ENCODE measurements at places on chromosomes 5 and 9.

DNA sequence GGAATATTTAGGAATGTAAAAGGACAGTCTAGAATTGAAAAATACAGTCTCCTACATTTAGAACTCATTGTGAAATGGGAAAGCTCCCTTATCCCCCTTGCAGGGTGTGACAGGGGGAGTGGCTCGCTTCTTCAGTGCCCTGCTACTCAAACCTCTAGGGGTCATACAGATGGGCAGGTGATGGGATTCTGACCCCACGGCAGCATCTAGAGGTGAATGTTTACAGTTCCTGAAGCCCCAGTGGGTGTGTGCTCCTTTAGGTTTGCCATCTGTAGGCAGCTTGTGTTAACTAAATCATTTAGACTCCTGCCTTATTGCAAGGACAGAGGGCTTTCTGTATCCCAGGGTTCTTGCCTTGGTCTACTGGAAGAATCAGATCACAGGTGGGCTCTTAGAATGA is 271.0 kb upstream of the MPDZ start:
- DNase-seq, result no peak

DNA sequence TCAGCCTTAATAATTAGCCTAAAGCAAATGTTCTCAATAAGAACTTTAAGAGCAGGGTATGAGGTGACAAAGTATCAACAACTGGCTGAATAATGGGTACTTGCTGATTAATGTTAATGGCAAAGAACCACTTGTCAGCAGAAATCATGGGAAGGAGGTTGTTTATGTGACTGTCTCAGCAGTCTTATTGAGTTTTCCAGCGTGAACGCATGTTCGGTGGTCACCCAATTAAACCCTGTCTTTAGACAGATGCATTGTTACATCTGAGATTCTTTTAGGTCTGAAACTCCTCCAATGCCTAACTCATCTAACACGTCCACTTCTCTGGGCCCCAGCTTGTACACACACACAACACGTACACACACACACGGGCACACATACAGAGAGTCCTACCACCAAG is 18.2 kb upstream of the TSSK1B start:
- no peak for DNase-seq

DNA sequence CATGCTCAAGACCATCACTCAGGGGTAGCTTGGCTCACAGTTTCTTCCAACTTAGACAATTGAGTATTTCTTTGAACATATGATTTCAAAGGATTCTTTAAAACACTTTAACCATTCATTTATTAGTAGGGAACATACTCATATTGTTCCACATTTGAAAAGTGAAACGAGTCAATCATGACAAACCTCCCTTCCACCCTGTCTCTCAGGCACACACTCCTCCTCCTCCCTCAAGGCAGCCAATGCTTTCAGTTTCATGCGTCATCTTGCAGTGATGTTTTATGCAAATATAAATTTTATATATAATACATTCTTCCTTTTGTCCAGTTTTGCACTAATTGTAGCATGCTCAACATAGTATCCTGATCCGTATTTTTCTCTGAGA is 126.0 kb upstream of the BOD1 start:
- DNase-seq, result no peak

- DNase-seq, result no peak
These were observed 239.2 kb upstream of the TRIM32 start for GRCh38 chr9:116447934-116448333.

GRCh38 chr9:107036367-107036766 is 173.4 kb downstream of the ZNF462 start:
- DNase-seq, result no peak

GRCh38 chr5:108707141-108707540 is 40.6 kb upstream of the FER start:
- no peak for DNase-seq

- DNase-seq, result no peak
These were observed 812 bp downstream of the CETN3 start for GRCh38 chr5:90408571-90409317.

GRCh38 chr9:107294756-107295155 is 11.7 kb downstream of the RAD23B start:
- DNase-seq, result no peak

GRCh38 chr5:95142145-95142544 is 142.7 kb downstream of the MCTP1 start:
- DNase-seq, result no peak

- DNase-seq, result no peak
These were observed 58.3 kb upstream of the WDR41 start for GRCh38 chr5:77550406-77550805.

- DNase-seq, result peak; percentile 46
These were observed 53.5 kb downstream of the PPP2R2B start for GRCh38 chr5:146825033-146825432.

- DNase-seq, result no peak
These were observed 263.9 kb upstream of the ATP10B start for GRCh38 chr5:161115941-161116340.

- DNase-seq, result peak; percentile 6
These were observed 652 bp upstream of the TMEM161B start for GRCh38 chr5:88269222-88269771.

GRCh38 chr5:31361234-31361633 is 167.7 kb downstream of the CDH6 start:
- DNase-seq, result no peak

DNA sequence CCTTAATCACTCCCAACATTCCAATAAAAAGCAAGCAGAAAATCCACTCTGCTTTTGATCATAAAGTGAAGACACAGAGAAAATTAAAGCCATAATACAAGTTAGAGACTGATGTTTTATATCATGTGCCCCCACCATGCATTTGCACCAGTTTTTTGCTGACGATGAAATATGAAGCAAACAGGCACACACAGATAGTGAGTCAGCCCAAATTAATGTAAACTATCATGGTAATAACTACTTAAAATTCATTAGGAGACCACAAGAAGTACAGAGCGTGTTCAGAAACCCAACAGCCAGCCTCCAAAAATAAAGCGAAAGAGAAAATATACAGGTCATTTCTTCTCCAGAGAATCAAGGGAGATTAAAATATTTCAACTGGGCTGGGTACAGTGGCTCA is 46.4 kb upstream of the KDM4C start:
- no peak for DNase-seq

DNA sequence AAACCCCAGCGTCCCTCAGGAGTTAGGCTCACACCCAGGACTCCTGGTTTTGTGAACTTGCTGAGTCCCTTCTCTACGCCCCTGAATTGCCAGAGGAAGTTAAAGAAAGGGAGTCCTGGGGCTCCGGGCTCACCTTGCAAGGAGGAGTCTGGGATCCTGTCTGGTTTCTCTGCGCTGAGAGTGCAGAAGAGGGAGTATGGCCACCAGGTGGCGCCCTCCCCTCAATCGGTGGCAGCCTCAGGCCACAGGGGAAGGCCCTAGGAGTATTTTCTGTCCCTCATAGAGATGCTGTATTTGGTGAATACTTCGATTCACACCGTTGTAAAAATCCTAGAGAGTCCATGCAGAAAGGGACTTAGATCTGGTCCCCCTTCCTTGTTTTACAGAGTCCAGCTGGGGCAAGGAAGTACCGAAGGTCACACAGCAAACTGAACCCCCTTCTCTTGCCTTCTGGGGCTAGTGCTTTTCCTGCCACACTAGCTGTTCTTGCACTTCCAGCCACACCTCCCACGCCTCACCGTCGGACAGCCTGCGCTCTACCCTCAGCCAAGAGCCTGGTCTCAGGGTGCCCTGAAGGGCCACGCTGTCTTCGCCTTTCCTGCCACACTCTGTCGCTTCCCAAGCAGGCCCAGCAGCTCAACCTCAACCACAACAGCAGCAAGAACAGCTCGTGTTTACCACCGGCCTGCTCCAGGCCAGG is 10.2 kb downstream of the HAND1 start:
- peak; percentile 69 for DNase-seq

DNA sequence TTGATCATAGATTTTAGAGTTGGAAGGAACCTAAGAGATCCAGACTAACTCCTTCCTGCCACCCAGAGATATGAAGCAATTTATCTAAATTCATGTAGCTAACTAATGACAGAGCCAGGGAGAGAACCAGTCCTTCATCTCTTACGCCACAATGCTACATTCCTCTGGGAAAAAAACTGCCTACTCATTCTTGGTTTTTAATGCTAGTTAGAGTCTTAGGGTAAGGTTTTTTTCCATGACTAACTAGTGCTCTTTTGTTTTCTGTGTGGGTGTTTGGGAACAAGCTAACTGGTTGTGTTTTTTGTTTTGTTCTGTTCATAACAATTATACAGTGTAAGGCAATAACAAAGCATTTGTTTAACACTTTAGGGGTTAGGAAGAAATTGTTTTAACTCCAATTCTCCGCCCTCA is 52.4 kb downstream of the SLC44A1 start:
- no peak for DNase-seq

- DNase-seq, result no peak
These were observed 66.5 kb downstream of the MSX2 start for GRCh38 chr5:174790906-174791305.

DNA sequence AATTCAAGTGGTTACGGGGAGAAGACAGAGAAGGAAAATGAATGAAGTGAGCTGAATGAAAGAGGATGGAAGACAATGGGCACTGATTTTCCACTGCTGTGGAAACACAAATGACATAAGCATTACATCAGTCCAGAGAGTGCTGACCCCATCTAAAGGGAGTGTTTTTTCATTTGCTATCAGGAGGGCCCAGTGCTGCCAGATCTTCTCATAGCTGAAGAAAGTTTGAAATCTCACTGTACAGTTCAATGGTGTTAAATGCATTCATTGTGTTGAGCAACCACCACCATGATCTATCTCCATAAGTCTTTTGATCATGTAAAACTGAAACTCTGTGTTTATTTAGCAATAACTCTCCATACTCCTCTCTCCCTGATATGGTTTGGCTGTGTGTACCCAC is 41.5 kb upstream of the STARD4 start:
- no peak for DNase-seq

DNA sequence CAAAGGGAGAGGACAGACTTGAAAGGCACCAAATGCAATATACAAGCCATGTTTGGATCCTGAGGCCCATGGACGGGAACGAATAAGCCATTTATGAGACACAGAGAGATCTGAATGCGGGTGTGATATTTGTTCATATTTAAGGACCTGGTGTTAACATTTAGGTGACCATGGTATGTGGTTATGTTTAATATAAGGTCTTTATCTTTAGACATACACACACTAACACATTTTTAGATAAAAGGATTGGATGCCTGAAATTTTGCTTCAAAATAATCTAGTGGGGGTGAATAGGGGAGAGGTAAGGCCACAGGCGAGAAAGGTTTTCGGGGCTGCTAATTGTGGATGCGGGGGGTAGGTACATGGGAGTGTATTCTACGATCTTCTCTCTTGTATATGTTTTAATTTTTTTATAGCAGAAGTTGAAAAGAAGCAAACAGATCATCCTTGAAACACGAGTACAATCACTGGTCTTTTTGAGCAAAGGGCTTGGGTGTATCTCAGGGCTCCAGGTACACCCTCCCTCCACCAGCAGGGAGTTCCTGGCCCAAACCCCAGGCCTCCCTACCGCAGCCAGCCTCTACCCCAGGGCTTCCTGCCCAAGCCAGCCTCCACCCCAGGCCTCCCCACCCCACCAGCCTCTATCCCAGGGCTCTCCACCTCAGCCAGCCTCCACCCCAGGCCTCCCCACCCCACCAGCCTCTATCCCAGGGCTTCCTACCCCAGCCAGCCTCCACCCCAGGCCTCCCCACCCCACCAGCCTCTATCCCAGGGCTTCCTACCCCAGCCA is 12.2 kb downstream of the AKNA start:
- no peak for DNase-seq

DNA sequence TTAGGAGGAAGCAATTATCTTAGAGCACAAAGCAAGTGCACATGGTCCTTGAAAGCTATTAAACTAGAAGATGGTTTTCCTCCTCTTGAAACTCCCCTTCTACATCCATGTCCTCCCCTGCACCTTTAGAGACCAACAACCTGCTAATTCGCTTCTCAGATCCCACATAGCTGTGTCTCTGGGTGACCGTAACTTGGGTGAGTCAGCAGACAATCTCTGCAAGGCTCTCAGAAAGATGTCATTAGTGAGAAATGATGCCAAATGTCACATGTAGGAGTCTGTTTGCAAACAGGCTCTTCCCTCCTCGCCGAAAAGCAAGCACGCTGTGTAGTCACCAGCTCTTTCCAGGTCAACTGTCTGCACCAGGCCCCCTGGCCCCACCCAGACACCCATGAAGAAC is 291.8 kb downstream of the SLIT3 start:
- DNase-seq, result no peak

- no peak for DNase-seq
These were observed 62.3 kb downstream of the PRDM6 start for GRCh38 chr5:123151227-123151909.

GRCh38 chr9:2962471-2963172 is 118.7 kb upstream of the PUM3 start:
- DNase-seq, result no peak

DNA sequence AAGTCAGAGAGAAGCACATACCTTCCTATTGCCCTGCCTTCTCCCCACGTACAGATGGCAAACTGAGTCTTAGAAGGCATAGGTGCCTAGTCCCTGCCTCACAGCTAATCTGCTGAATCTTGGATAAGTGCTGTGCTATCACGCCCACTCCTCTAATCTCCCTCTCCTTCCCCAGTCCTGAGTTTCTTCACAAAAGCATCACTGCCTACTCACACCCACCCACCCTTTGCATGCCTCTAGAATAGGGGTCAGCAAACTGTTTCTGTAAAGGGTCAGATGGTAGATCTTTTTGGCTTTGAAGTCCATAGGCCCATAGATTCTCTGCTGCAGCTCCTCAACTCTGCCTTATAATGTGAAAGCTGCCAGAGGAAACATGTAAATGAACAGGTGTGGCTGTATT is 23.2 kb upstream of the JADE2 start:
- no peak for DNase-seq

DNA sequence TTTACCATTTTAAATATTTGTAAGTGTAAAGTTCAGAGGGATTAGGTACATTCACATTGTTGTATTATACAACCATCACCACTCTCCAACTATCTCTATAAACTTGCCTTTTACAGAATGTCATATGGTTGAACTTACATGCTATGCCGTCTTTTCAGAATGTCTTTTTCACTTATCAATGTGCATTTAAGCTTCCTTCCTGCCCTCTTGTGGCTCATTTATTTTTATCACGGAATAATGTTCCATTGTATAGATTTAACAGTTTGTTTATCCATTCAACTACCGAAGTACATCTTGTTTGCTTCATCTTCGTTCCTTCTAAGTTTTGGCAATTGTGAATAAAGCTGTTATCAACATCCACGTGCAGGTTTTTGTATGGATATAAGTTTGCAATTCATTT is 133.3 kb upstream of the C6 start:
- no peak for DNase-seq

- DNase-seq, result no peak
These were observed 21.0 kb upstream of the RNF180 start for GRCh38 chr5:64144425-64145215.

GRCh38 chr9:91623004-91623403 is 199.4 kb upstream of the NFIL3 start:
- no peak for DNase-seq

GRCh38 chr9:112836394-112836793 is 54.3 kb downstream of the SLC46A2 start:
- DNase-seq, result no peak

- no peak for DNase-seq
These were observed 8.9 kb downstream of the ZER1 start for GRCh38 chr9:128762671-128763449.

- DNase-seq, result no peak
These were observed 36.5 kb upstream of the TENT4A start for GRCh38 chr5:6676702-6677101.
